ENCODE measurements at places on chromosomes 6 and 20. TPM values are rescaled to one million over a fixed set of nuclear protein-coding genes. Genes with fewer than 3 reads are reported as not detected.

Gene THBD
- 3.2 TPM for polyA plus RNA-seq

Gene FOXQ1
- polyA plus RNA-seq = not detected

Gene RPS18
- polyA plus RNA-seq = 812 TPM

Gene IL17A
- polyA plus RNA-seq = not detected

DNA sequence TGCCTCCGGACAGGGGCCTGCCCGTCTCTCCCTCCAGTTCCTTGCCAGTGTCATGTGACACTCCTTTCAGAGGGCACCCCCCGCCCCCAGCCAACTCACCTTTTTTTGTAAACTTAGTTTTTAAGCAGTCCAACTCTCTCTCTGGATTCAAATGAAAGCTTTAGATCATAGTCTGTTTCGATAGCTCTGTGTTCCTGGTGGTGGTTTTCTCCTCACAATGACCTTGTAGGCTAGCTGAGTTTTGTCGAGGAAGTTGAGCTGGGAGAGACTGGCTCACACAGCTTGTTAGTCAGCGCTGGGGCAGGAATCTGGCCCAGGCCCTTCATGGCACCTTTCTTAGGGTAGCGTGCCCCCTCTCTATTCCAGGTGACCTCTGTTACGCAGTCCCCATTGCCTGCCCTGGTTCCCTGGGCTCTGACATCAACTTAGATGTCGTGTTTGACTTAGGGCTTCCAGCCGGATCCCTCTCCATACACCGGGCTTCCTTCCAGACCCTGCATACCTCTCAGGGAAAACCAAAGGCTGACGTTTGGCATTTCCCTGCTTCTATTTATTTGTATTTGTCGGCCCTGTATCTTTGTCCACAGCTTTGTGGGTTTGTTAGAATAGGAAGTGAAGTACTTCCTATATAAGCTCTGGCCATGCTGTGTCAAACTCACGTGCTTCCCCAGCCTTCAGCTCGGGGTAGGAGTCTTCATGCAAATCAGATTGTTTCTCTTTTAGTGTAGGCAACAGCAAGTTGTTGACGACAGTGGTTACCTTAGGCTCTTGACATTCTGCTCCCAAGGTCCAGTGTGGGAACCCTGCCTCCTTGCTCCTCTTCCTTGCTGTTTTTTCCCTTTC, 12.7 kb downstream of the IGF2R start:
- DNase-seq = no peak

Gene SSTR4
- polyA plus RNA-seq = not detected

GRCh38 chr20:47181056-47181862, 175.2 kb downstream of the ZMYND8 start:
- no peak for DNase-seq

- DNase-seq = no peak
Measured at GRCh38 chr6:102149191-102149590, 755.7 kb downstream of the GRIK2 start.

Gene SAMD5
- 3.1 TPM for polyA plus RNA-seq

Gene VGLL2
- not detected for polyA plus RNA-seq

DNA sequence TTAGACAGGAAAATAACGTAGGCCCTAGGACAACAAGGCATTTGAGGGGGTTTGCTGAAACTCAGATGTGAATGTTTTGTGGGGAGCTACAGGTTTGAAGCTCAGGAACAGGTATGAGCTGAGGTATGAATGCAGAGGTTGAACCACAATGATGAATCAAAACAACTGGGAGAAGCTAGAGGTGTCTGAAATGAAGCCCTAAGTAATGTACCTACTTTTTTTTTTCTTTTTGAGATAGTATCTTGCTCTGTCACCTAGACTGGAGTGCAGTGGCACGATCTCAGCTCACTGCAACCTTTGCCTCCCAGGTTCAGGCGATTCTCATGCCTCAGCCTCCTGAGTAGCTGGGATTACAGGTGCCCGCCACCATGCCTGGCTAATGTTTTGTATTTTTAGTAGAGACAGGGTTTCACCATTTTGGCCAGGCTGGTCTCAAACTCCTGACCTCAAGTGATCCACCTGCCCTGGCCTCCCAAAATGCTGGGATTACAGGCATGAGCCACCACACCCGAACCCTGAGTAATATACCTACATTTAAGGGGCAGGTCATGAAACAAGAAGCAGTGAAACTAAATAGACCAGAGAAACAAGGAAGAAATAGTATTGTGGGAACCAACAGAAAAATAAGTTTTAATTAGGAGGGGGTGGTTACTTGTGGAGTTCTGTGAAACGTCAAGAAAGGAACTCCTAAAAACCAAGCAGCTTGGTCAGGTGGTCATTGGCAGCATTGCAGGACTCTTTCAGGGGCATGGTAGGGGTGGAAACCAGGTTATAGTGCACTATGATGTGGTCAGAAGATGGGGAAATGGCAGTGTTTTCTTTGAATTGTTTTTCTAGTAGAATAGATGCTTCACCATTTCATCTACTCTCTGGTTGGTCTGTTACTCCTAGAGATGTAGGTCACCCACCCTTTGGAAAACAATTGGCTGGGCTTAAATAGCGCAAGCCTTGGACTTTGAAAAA, 138.1 kb downstream of the CD164 start:
- DNase-seq = no peak

Gene TNXB
- polyA plus RNA-seq = 4.4 TPM

Gene EDN1
- 1.2 TPM for polyA plus RNA-seq

GRCh38 chr6:109073344-109074132, 21.1 kb downstream of the SESN1 start:
- peak; percentile 45 for DNase-seq

Gene CD164
- 120 TPM for polyA plus RNA-seq

GRCh38 chr6:110063594-110064263, 85.6 kb downstream of the GPR6 start:
- DNase-seq = no peak

- no peak for DNase-seq
Measured at GRCh38 chr6:37783856-37784584, 35.5 kb upstream of the ZFAND3 start.

- no peak for DNase-seq
Measured at GRCh38 chr6:84227044-84227433, 404 bp downstream of the CEP162 start.

Gene BTNL2
- polyA plus RNA-seq = not detected

DNA sequence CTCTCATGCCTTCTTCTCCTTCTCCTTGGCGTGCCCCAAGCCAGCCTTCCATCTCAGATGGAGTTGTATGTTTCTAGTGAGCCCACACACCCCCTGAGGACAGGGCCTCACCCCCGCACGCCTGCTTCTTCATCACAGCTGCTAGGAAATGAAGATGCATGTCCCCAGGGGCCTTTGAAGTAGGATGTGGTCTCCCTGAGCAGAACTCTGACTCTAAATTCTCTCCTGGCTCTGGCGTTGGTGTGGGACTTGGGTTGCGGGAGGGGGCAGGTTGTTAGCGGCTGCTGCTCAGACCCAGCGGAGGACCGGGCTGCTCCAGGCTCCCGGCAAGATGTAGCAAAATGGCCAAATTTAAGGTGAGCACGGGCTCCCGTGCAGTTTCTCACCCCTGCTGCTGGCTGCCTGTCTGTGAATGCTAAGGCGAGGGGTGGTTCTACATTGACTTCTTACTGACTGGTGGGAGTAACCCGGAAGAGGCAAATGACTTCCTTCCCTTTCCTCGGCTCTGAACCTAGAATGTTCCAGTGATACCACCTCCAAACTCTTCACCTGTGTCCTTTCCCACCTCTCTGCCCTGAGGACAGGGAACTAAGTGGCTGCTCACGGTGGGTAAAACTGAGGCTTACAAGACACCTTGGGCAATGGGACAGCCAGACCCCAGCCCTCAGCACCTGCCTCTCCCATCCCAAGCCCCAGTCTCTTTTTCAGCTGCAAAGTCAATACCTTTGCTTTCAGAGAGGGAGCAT, 8.8 kb downstream of the SYNJ2 start:
- DNase-seq = no peak

Gene NR2E1
- polyA plus RNA-seq = not detected

Gene ZNF311
- polyA plus RNA-seq = 0.31 TPM

Gene ACSS1
- polyA plus RNA-seq = 5.3 TPM

DNA sequence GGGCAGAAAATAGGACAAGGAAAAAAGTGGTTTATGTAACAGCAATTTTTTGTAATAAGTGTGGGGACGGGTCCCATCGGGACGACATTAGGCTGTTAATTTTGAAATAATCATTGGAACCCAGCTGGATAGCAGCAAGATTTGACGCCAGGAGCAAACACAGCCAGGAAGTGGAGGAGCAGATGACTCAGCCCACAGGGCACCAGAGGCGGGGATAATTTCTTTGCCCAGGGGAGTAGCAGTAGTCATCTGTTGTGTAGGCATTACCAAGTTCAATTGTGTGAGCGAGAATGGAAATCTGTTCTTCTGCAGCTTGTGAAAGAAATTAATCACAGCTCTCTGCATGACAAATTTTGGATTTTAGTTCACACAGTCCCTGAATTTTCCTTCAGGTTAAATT, 22.6 kb upstream of the RIN2 start:
- DNase-seq = no peak

GRCh38 chr20:42158272-42158671, 540.1 kb upstream of the CHD6 start:
- no peak for DNase-seq

DNA sequence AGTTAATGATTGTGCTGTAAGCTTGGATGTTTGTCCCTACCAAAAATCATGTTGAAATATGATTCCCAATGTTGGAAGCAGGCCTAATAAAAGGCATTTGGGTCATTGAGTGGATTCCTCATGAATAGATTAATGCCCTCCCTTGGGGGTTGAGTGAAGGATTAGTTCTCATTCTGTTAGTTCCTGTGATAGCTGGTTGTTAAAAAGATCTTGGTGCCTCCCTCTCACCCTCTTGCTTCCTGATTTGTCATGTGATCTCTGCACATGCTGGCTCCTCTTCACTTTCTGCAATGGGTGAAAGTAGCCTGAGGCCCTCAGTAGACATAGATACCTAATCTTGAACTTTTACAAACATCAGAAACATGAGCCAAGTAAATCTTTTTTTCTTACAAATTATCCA, 115.6 kb upstream of the HCRTR2 start:
- DNase-seq = no peak

- DNase-seq = no peak
Measured at GRCh38 chr20:24672181-24672880, 202.9 kb downstream of the SYNDIG1 start.

Gene SYTL3
- polyA plus RNA-seq = 0.40 TPM

DNA sequence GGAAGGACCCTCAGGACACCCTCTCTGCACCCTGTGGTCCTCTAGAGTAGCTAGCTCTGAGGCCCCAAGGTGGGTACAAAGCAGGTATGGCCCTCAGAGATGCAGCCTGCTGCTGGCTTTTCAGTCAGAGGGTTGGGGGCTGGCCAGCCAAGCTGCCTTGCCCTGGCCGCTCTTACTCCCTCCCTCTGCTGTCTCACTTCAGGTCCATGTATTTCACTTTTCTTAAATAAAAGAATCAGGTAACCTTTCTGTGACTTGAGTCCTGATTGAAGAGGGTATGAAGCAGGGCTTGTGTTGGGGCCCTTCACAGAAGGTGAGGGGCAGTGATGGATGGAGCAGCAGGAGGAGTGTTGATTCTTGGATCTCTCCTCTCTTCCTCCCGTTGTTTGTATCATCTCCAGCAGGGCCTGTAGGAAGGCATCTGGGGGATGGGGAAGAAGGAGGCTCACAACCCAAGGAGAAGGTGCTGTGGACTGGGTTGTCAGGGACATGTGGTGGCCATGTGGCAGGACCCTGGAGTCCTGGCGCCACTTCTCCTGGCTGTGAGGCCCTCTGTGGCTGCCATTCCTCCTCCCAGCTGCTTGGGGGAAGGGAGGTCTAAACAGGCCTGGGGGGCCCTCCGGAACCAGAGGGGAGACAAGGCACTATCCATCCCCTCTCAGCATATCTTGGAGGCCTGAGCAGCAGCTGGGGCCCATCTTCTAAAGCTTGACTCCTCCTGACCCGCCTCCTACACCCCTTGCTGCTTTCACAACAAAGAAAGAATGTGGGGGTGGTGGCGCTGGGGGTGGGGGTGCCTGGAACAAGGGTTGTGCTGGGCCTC, 1.1 kb upstream of the PTK7 start:
- DNase-seq = no peak

DNA sequence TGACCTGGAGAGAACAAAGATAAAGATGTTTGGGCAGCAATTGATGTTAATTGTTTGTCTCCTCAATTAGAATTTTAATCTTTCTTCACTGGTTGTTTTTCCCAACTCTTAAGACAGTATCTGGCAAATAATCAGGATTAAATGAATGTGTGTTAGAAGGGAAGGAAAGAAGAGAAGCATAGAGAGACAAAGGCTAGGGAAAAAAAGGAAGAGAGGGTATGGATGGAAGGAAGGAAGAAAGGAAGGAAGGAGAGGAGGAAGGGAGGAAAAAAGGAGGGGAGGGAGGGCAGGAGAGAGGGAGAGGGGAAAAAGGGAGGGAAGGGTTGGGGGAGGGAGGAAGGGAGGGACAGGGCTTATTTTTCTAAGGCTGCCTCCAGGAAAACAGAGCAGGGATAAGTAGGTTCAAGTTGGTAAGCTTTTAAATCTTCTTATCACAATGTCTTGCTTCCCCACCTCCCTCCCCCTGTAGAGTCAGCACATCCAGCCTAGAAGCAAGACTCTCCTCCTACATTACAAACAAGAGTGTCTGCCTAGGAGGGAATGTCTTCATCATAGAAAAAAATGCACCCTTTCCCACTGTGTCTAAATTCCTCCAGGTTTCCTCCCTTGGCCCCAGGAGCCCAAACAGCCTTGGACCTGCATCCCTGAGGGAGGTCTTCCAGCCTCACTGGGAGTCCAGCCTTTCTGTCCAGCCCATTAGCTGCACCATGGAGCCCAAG, 447.8 kb upstream of the JARID2 start:
- no peak for DNase-seq

DNA sequence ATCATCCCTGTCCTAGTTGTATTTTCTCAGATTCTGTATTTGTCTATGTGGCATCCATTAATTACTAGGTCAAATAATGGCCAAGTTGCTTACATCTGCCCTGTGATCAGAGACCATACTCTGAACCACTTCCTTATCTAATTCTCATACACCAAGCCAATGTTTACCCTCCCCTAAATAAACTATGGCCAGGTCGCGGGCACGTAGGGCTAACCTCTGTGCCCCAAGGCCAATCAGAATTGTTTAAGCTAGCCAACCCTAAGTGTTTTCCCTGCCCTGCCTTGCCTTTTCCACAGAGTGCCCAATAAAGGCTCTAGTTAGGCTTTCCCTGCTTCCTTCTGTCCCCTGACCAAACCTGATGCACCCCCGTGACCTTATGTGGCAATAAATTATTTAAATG, 2.8 kb upstream of the CALHM4 start:
- DNase-seq = no peak

GRCh38 chr6:35728683-35729678, 7.9 kb upstream of the ARMC12 start:
- DNase-seq = no peak

DNA sequence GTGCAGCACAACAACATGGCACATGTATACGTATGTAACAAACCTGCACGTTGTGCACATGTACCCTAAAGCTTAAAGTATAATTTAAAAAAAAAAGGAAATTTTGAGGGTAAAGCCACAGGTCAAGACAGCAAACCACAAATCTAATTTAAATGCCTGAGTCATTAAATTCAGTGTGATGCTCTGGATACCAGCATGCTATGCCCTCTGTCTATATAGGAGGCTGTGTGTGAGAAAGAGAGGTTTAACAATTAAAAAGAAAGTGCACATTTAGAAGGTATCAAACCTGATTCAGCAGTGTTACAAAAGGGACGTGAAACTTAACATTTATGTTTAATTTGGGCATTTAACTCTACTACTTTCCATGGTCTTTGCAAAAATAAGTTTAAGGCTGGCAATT, 276.3 kb downstream of the ADGRB3 start:
- DNase-seq = no peak

- DNase-seq = no peak
Measured at GRCh38 chr20:40274912-40275533, 414.0 kb downstream of the MAFB start.
